GM23338 (cell line): ENCODE measurements at places on chromosomes 1 and 21. TPM values are rescaled to one million over a fixed set of nuclear protein-coding genes. Genes with fewer than 3 reads are reported as not detected.

DNA sequence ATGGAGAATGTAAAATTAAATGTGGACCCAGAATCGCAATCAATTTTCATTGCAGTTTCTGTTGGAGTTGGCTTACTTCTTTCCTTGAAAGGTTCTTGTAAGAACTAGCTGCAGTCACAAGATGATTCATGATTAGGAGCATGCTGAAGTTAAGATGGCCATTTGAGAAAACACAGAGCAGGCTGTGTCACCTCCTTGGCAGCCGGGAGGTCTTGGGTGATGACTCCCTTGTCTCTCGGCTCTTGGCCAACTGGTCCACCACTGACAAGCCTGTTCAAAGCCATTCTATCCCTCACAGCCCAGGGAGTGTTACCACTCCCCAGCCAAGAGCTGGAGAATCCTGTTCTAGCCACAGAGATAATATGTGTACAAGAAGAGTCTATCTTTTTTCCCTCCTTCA, 40.6 kb downstream of the OPTC start:
- no peak for DNase-seq
- H3K36me3 ChIP-seq: no peaks in the 10 kb centered on the region; the same call in 1 of the 2 replicates
- no peak overlapping the region for H3K27ac ChIP-seq

- no peak for DNase-seq
- no peak overlapping the region for H3K4me3 ChIP-seq
- H3K27me3 ChIP-seq: no peaks in the 10 kb centered on the region
These were observed 3.3 kb downstream of the METTL13 start for GRCh38 chr1:171784784-171785183.

CCDC185 gene
- total RNA-seq: 0.08 and 0.56 TPM in 2 replicates

EFNA3 gene
- total RNA-seq: 13.6 and 14.5 TPM in 2 replicates

GRCh38 chr1:9877962-9878361, 32.1 kb downstream of the CTNNBIP1 start:
- no peaks in the 10 kb centered on the region for H3K36me3 ChIP-seq
- DNase-seq: no peak
- H3K4me1 ChIP-seq: peaks cover 10% of the 10 kb centered on the region
- no peak overlapping the region for H3K4me3 ChIP-seq
- no peaks in the 10 kb centered on the region for H3K27me3 ChIP-seq

SYT6 gene
- total RNA-seq: 41.7 and 42.6 TPM in 2 replicates

HSD3B2 gene
- not detected in 2 replicates for total RNA-seq

DNA sequence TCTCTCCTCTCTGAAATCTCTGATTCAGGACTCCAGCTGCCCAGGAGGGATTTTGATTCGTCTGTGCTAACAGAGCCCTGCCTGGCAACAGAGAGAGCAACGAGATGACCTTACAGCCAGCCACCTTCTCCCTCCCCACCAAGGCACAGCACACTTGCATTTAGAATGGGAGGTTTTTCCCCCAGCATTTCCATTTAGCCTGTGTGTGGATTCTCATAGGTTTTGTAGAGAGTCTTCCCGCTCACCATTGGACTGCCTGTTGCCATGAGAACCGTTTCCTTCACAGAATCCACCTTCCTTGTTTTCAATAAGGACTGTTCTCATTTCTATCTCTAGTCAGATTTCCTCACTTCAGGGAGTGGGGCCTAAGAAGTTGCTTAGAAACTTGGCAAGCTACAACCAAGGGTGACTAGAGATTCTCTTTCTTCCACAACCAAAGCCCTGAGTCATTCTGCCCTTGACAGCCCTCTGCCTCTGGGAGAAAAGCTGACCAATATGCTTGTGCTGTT, 5.8 kb upstream of the IKBKE start:
- H3K27me3 ChIP-seq: no peaks in the 10 kb centered on the region
- no peak overlapping the region for H3K4me3 ChIP-seq
- H3K36me3 ChIP-seq: no peaks in the 10 kb centered on the region
- DNase-seq: no peak

- 0 out of 2 replicates have a peak overlapping the region, but pooled peaks have one; percentile 94 for H3K27ac ChIP-seq
- peaks cover 17% of the 10 kb centered on the region for H3K4me1 ChIP-seq
- DNase-seq: peak; percentile 60
- H3K36me3 ChIP-seq: peaks cover 15% of the 10 kb centered on the region; the same call in 1 of the 2 replicates
These were observed 643 bp downstream of the CFAP298 start for GRCh38 chr21:32611471-32611997.

GRCh38 chr1:80675454-80675853, 1125.3 kb upstream of the ADGRL2 start:
- peak; percentile 25 for DNase-seq
- H3K27me3 ChIP-seq: no peaks in the 10 kb centered on the region
- H3K36me3 ChIP-seq: no peaks in the 10 kb centered on the region
- no peak overlapping the region for H3K27ac ChIP-seq
- H3K4me1 ChIP-seq: peaks cover 20% of the 10 kb centered on the region; the same call in 1 of the 2 replicates
- H3K4me3 ChIP-seq: no peak overlapping the region
